ENCODE measurements at places on chromosomes 1 and 21.

GRCh38 chr1:17645068-17645911 lies 105.8 kb downstream of the ARHGEF10L start:
- DNase-seq, result no peak

GRCh38 chr1:18583326-18583941 lies 47.2 kb upstream of the PAX7 start:
- DNase-seq, result no peak

DNA sequence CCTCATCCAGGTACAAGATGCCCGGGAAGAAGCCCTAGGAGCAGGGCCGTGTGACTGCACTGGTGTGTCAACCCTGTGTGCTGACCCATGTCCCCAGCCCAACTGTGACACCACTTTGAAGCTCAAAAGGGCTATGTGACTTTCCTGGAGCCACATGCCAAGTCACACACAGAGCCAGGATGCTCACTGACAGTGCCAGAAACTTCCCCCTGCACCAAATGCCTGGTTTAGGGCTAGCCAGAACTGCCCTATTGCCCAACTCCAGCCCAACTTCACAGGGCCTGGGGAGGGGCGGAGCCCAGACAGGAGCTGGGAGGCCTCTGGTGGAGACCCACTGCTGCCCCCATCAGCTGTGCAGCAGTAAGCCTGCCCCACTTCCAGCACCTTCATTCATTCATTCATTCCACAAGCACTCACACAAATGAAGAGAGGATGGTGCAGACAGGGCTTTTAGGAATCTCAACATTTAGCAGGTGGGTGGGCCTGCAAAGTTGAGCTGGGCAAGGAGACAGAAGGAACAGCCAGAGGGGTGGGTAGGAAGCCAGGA lies 36.7 kb downstream of the KCNQ4 start:
- no peak for DNase-seq

DNA sequence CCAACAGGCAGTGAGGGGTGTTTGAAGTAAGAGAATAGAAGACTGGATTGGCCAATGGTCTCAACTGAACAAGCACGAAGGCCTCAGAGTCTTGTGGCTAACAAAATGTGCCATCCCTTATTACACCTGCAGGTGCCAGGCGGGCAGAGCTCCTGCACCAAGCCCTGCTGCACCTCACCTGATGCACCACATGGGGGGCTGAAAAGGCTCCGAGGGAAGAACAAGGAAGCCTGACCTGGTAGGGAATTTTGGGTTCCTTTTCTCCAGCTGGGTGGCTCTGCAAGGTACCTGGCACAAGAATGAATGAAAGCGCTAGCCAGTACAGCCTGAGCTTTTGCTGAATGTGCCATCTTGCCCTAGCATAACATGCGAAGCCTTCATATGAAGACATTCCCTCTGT lies 9.7 kb downstream of the HSD3B1 start:
- DNase-seq, result no peak

DNA sequence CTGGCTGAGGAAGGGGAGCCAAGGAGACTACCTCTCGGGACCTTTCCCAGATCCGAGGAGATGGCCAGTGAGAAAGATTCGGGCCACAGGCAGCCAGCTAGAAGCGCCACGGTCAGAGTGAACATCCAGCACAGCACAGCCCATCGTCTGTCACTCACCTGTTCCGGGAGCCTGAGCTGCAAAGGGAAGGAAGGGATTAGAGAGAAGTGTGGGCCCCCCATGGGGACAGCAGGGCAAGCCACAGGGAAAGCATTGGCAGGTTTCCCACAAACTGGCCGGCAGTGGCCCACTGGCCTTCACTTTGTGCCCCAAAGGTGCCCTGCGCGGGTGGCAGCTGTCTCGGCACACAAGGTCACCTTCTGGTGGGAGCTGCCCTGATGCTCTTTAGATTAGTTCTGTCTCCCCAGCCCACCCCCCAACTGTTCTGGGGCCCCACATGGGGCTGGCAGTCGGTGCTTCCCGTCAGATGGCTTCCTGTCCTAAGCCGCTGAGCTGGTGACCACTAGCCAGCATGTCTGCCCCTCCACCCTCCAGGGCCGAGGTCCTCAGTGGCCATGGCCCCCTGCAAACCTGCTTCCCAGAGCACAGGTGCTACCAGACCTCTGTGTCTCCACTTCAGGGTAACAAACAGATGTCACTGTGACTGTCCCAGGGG lies 56.7 kb downstream of the LACTBL1 start:
- no peak for DNase-seq

DNA sequence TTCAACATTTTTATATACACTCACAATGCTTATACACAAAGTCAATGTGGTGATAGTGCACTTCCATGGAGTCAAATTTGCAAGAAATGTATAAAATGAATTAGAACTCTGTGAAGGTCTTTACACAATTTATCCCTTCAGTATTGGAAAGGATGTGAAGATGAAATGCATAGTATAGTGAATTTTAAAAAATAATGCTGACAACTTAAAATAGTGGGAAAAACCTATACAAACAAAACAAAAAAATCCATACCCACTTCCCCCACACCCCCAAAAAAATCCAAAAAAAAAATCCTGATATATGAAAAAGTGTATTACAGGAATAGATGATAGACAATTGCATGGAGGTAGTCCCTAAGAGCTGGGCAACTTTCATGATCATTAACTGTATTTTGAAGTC lies 165.3 kb downstream of the HLX start:
- DNase-seq, result no peak
